ENCODE measurements at places on chromosomes 11 and 22.

GRCh38 chr11:104763930-104764709, 134.1 kb downstream of the CASP12 start:
- no peak for DNase-seq

DNA sequence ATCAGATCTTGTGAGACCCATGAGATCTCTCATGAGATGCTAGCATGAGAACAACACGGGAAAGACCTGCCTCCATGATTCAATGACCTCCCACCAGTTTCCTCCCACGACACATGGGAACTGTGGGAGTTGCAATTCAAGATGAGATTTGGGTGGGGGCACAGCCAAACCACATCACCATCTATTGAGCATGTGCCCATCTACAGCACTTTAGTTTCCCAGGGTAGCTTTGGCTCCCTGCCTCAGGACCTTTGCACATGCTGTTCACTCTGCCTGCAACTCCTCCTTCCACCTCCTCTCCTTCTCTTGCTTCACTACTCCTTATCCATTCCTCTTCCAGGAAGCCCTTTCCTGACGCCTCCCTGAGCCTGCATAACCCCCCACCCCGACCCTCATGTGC, 17.2 kb downstream of the GRIK4 start:
- DNase-seq = no peak

DNA sequence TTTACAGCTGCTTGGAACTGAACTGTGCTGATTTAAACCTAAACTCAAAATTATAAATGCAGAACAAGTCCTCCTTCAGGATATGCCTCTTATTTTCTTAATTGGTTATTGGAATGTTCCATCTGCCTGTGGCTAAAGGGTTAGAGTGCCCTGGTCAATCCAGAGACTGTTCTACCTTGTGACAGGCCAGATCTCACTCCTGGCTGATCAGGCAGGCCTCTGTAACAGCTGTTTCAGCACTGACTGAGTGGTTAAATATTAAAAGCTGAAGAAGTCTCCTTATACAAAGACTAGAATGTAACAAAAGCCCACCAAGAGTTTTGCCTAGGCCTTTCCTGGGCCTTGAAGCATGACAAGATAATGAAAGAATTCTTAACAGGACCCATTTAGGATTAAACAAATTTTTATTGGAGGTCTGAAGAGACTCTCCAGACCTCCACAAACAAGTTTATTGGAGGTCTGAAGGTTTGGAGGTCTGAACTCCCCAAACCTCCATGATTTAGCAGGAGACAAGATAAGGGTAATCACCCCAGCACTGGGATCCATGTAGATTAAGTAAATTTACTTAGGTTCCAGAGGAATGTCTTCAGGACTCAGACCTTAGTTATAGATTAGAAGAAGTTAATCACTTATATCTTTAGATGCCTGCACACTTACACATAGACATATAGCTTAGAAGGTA, 35.8 kb downstream of the TMPRSS5 start:
- DNase-seq = no peak

DNA sequence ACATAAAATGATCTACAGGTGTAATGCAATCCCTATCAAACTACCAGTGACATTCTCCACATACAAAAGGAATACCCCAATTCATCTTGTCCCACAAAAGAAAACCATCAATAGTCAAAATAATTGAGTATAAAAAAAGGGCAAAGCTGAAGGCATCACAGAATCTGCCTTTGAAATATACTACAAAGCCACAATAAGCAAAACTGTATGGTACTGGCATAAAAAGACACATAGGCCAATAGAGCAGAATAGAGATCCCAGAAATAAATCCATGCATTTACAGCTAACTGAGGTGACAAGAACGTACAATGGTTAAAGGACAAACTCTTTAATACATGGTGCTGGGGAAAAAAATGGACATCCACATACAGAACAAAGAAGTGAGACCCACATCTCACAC, 31.8 kb downstream of the ZNF195 start:
- DNase-seq = no peak

- peak; percentile 18 for DNase-seq
These were observed 70.8 kb upstream of the NARS2 start for GRCh38 chr11:78645226-78646202.

- no peak for DNase-seq
These were observed 64.6 kb downstream of the ST3GAL4 start for GRCh38 chr11:126419801-126420697.

- DNase-seq = no peak
These were observed 15.6 kb downstream of the SYNGR1 start for GRCh38 chr22:39365492-39365780.

GRCh38 chr11:104967534-104968354, 630 bp downstream of the CASP4 start:
- no peak for DNase-seq

DNA sequence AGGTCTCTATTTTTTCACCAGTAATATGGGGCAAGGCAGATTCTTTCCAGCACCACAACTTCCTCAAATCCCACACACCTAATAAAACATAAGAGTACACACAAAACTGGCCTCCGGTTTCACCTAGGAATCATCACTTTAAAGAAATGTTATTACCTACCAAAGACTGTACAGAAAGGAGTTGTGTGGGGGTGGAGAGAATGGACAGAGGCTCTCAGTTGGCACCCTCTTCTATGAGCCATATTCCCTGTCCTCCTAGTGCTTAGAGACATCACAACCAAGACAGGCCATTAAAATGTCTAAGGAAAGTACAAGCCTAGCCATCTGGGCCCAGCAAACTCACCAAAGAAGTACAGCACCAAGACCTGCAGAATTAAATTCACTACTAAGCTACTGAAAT, 56.1 kb downstream of the RBFOX2 start:
- no peak for DNase-seq

GRCh38 chr11:13434247-13435205, 28.5 kb downstream of the BTBD10 start:
- DNase-seq = no peak

- no peak for DNase-seq
These were observed 14.4 kb upstream of the CHST1 start for GRCh38 chr11:45679806-45680205.
